Cerebellum (tissue), 4 donors: ENCODE measurements at places on chromosomes 11 and 22.

DNA sequence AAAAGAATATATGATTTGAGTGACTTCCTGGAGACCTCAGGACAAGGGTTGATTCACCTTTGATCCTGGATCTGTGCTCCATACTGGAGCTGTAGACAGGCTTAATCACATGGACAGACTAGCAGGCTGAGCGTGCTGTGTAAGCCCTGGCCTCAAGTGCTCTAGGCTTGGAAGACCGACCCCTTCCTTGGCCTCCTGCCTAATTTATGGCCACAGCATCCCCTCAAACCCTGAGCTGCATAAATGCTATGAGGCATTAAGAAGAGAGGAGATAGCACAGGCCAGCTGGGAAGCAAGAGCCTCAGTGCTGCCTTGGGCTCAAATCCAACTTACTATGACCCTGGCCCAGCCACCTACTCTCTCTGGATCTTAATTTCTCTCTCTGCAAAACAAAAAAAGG, 385.1 kb downstream of the BUD13 start:
- DNase-seq = no peak

DNA sequence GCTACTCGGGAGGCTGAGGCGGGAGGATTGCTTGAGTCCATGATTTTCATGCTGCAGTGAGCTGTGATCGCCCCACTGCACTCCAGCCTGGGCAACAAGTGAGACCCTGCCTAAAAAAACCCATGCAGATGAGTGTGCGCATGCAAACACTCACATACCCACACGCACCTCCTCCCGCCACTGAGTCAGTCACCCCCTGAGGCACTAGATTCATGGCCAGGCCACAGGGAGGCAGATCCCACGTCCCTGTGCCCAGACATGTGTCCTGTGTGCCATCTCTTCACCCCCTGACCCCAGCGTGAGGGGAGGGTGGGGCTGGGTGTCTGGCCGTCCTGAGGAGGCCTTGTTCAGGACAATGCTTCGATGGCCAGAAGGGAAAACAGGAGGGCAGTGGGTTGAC, 15.5 kb downstream of the RELT start:
- no peak for DNase-seq

DNA sequence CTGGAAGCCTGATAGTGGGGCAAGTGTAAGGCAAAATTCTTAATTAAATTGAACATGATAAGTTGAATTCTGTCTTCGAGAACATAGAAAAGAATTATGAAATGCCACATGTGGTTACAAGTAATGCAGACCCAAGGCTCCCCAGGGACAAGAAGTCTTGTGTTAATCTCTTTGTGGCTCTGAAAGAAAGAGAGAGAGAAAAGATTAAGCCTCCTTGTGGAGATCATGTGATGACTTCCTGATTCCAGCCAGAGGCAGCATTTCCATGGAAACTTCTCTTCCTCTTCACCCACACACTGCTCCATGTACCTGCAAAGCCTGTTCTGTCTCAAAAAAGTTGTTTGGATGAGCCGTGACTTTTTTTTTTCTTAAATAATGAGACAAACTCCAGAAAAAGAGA, 1.9 kb upstream of the TYR start:
- no peak for DNase-seq

DNA sequence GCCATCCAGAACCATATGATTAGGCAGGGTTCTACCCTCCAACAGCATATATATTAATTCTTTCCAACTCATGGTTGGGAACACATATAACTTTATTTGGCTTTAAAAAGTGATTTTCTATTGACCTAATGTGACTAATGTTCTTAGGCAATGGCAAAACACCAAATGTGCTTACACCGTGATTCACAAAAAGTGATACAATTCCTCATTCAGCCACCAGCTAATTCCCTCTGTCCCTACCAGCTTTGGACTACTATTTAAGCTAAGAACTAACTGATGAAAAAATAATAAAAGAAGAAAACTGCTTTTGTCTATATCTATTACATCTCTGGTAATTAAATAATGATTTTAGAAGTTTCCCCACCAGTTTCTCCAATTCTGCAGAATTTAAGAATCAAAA, 4.7 kb downstream of the CTSC start:
- DNase-seq = no peak

GRCh38 chr11:46335890-46336562, 11.2 kb upstream of the DGKZ start:
- DNase-seq = no peak

DNA sequence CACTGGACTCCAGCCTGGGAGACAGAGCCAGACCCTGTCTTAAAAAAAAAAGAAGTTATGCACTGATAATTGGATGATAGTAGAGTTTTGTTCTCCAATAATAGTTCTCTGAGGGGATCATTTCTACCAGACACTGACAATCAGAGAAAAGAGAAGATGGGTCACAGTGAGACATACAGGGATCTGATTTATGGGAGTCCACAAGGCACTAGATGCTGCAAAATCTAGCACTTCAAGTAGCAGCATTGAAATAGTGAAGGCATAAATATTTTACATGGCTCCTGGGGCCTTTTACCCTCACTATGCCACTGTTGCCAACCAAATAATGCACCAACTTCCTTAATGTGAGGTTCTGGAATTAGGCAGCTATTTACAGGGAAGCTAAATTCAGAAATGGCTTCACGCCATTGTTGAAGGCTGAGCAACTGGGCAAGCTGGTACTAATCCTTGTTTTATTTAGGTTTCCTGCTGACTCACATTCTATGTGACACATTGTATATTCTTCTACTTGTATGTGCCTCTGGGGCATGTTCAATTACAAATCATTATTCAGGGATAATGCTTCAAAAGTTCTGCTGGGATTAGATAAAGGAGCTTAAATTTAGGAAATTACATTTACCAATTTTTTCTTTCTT, 38.2 kb upstream of the ABTB2 start:
- DNase-seq = no peak

- no peak for DNase-seq
Measured at GRCh38 chr11:110019675-110020074, 73.5 kb upstream of the ZC3H12C start.

DNA sequence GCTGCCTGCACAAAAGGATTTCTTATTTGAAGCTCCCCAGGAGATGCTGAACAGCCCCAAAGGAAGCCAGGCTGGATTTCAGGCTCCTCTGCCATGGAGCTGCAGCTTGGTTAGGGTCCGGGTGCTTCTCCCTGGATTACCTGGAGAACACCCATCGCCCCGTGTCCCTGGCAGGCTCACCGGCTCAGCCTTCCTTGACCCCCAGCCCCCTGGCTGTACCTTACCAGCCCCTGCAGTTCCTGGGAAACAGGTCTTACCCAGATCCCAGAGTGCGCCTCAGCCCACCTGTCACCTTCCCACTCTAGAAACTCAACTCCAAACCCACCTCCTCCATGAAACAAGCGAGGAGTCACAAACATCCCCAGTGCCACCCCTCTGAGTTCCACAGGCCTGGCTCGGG, 45.3 kb upstream of the CD5 start:
- DNase-seq = no peak

DNA sequence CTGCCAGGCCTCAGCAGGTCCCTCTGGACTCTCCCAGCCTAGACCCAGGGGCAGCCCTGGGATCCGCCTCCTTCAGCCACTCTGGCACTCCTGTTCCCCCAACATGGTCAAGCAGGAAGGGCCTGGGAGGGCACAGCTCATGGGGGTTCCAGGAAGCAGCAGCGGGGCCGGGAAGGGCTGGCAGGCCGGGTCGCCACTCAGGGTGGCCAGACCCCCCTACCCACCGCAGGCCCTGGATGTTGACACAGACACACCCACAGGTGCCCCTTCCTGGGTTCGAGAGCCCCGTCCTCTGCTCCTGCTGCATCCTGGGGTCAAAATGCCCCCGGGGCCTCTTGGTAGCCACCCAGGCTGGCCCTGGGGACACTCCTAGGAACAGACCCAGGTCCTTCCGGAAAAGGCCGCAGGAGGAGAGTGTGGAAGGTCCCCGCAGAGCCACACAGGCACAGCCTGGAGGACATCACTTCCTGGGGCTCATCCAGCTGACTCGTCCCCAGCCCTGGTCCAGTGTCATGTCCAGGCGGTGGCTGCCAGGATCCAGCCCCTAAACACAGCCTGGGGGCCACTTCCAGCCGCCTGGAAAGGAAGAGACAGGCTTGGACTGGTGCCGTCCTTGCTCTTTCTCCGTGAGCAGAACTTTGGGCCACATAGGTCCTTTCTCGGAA, 6.8 kb upstream of the PIM3 start:
- DNase-seq = no peak

- peak; percentile 78 for DNase-seq
Measured at GRCh38 chr11:17992916-17993315, 19.9 kb downstream of the SERGEF start.

- no peak for DNase-seq
Measured at GRCh38 chr11:36160091-36160490, 129.1 kb downstream of the COMMD9 start.

GRCh38 chr11:71252770-71253730, 673 bp upstream of the SHANK2 start:
- DNase-seq = no peak

DNA sequence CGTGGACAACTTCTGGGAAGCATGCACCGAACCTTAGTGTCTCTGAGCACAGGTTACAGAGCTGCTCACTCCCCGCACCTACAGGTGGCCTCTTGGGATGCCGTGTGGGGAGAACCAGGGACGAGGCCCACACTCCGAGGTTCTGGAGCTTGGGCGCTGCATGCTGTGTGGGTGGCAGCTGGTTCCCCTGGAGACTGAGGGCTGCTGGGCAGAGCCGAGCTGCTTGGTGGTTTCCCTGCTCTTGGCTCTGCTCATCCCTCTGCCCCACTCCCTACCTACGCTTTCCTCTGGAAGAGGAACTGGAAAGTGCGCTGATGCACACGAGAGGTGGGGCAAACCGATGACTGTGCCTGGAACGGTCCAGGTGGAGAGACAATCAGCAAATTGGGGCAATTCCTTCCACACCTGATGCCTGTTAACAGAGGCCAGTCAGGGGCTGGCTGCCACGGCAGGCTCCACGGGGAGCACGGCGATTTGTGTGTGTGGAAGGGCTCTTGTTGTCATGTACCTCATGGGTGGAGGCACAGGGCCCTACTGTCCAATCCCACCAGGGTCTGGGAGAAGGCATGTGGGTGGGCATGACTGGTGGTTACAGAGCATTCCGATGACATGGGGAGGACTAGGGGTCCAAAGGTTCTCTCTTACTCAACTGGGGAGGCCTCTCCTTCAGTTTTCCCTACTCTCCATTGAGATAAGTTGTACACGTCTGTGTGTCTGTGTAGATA, 60.9 kb downstream of the ST14 start:
- no peak for DNase-seq

DNA sequence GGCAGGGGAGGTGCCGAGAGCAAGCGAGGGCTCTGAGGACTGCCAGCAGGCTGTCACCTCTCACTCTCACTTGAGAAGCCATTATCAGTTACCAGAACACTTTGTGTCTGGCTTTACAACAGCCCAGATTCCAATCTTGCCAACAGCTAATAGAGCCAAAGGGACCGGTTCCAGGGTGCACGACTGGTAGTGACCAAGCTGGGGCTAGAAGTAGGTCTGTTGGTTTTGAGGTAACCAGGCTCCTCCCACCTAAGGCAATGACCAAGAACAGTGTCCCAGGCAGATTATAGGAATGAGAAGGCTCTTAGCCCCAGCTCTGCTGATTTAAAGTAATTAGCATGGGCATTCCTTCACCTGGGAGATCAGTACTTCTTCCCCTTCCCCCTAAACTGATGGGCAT, 7.2 kb upstream of the IL10RA start:
- no peak for DNase-seq

- DNase-seq = no peak
Measured at GRCh38 chr22:41676134-41676533, 12.5 kb downstream of the SNU13 start.

DNA sequence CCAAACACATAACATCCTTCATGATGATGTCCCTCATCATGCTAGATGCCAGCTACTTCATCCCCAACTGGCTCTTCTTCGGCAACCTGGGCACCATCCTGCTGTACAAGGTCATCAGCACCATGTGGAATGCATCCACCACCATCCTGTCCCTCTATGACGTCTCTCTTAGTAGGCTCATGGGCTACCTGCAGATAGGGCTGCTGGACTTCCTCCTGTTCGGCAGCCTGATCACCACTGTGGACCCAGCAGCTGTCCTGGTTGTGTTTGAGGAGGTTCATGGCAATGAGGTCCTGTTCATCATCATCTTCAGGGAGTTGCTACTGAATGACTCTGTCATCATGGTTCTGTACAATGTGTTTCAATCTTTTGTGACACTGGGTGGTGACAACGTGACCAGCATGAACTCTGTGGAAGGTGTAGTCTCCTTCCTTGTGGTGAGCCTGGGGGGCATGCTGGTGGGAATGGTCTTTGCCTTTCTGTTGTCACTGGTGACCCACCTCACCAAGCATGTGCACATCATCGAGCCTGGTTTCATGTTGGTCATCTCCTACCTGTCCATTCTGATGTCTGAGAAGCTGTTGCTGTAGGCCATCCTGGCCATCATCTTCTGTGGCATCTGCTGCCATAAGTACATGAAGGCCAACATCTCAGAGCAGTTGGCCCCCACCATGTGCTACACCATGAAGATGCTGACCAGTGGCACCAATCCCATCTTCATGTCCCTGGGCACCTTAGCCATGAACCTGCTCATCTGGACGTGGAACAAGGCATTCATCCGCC, 120.7 kb upstream of the SERPIND1 start:
- DNase-seq = no peak

GRCh38 chr11:109864834-109865547, 228.2 kb upstream of the ZC3H12C start:
- no peak for DNase-seq

DNA sequence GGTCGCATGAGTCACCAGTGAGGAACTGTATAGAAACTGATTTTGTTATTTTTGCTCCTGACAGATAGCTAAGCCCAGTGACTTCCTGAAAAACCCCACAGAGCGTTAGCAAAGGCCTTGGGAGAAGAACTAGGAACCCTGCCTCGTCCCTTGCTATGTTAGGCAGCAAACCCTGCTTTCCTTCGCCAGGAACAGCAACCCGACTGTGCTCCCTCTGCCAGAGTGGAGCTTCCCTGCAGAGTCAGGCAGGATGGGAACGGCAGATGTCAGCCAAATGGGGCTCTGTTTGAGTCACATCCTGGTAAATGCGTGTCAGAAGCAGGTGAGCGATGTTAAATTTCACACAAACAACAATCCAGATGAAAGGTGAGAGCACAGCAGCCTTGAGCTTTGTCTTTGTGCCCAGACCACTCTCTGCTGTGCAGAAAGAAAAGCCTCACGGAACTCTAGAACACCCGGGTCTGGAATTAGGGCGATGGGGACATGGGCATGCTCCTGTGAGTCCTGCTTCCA, 186.6 kb downstream of the ADAMTS15 start:
- peak; percentile 26 for DNase-seq
